Osteocyte (in vitro differentiated cells): ENCODE measurements at places on chromosomes 5 and 9.

DNA sequence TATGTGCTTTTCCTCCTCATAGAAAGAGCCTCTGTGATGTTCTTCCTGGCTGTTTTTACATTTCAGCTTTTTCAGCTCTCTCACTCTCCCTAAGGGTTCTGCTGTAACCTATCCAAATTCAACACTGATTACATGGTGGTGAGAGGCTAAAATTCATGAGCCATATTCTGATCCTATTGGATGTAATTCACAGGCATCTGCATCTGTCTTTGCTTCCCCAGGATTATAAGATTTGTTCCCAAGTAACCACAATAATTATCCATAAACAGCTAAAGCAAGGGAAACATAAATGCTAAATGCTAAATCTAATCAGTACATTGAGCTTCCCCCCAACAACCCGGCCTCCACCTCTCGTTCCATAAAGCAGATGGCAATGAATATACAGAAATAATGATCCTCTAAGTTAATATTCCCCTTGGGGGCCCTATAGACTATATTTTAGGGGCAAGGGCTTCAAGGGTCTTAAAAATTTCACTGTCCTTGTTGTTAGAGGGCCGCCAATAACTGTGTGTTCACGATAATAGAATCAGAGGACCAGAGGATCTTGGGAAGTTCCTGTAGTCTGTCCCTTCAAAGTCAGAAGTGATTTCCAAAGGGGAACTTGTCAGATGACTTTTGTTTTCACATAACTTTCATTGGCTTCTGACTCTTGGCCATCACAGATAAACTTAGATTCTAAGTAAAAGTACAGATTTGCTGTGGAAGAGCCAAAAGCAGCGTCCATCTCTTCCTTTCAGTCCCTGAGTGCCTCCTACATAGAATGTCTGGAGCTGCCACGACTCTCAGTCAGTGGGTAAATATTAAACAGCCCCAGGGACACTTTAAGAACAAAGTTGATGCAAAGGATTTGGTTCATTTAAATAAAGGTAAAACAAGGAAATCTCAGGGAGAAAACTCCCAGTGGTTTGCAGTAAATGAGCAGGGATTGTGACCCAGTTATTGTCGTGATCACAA is 125.6 kb downstream of the ALDH1A1 start:
- no peak for DNase-seq

GRCh38 chr5:39115644-39116343 is 41.6 kb upstream of the RICTOR start:
- no peak for DNase-seq

DNA sequence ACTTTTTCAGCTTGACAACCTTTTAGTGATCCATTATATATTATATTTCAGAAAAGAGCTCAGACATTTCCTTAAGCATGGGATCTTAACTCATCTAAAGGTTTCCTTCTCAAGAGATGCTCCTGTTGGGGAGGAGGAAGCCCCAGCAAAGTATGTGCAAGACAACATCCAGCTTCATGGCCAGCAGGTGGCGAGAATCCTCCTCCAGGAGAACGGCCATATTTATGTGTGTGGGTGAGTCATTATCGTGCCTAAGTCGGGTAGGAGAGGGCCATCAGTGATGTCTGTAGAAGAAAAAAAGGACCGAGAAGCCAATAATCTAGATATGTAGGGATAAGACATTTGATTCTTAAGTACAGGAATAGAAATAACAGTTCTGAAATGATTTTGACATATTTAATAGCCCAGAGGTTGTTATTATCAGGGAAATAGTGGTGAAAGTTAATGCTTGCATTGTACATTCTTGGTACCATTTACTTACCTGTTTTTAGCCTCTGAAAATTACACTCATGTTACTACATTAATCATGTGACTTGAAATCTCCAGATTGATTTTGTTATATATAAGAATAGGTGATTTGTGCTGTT is 28.2 kb downstream of the MTRR start:
- no peak for DNase-seq

- DNase-seq = peak; percentile 94
Measured at GRCh38 chr5:181187500-181188213, 17.3 kb downstream of the TRIM7 start.

- no peak for DNase-seq
Measured at GRCh38 chr5:54653956-54654614, 136.5 kb downstream of the SNX18 start.

DNA sequence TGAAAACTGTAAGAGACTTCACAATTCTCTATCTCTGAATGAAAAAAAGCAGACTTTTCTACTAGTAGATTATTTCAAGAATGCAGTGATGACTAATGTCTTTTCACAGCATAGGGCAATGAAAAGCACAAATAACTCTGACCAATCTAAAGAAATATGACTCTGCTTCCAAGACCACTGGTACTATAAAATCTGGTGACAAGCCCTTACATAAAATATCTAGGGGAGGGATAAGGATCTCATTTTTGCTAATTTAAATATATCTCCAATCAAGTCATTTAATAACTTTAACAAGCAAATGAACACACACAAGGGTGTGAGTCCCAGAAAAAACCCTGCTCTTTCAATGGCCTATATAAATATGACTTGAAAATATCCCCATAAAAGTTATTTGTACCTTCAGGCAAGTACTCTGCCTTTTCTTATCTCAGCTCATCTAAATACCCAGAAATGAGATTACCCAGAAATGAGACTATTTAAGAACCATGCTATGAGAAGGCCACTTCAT is 105.2 kb downstream of the GNAQ start:
- DNase-seq = no peak

- no peak for DNase-seq
Measured at GRCh38 chr9:112020680-112021596, 124.3 kb downstream of the UGCG start.

GRCh38 chr5:171606414-171607024 is 179.1 kb upstream of the SMIM23 start:
- DNase-seq = no peak

- DNase-seq = no peak
Measured at GRCh38 chr9:35495984-35496383, 6.1 kb downstream of the RUSC2 start.

DNA sequence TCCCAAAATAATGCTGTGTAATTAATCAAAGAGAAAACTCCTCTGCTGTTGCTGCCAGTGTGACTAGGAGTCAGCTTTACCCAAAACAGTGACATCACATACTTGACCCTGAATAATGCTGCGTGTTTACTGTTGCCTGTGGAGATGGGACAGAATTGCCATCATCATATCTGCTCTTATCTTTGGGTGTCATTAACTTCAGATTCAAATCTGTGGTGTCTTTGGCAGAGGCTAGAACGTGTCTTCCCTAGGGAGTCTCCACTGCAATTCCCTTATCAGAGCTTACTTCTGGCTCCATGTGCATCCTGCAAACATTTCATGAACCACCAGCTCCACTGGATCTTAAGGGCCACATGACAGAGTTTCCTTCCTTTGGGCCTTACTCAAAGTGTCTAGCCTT is 88.9 kb upstream of the MRPS30 start:
- DNase-seq = no peak

GRCh38 chr5:40842351-40842750 is 1.2 kb downstream of the CARD6 start:
- no peak for DNase-seq

- DNase-seq = no peak
Measured at GRCh38 chr9:20466328-20467008, 155.8 kb downstream of the MLLT3 start.

- no peak for DNase-seq
Measured at GRCh38 chr9:137672907-137673791, 54.3 kb downstream of the EHMT1 start.

DNA sequence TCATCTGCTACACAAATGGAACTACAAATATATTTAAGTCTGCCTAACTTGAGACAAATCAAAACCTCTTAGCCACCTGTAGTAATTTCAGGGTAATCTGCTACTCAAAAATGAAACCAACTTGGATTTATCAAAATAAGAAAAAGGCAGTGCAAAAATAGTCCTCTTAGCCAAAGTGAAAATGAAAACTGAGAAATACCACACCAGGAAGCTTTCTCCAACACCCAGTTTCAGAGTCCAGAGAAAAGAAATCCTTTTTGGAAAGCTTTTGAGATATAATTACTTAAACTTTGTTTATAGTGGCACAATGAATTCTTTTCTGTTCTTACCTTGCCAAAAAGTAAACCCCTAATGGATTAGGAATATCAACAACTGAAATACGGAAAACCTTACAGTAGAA is 990.4 kb downstream of the EFNA5 start:
- DNase-seq = no peak

- DNase-seq = no peak
Measured at GRCh38 chr9:87894998-87895625, 12.4 kb downstream of the SPATA31E1 start.

- no peak for DNase-seq
Measured at GRCh38 chr5:114265432-114266060, 96.3 kb upstream of the KCNN2 start.
